CD4-positive, alpha-beta T cell treated with Interleukin-12 subunit alpha and Interleukin-12 subunit beta, for 1 hour (primary cell): ENCODE measurements at places on chromosomes 11 and 22.
A peak's percentile ranks its signal among the peaks of the same experiment; 100 is the strongest.

DNA sequence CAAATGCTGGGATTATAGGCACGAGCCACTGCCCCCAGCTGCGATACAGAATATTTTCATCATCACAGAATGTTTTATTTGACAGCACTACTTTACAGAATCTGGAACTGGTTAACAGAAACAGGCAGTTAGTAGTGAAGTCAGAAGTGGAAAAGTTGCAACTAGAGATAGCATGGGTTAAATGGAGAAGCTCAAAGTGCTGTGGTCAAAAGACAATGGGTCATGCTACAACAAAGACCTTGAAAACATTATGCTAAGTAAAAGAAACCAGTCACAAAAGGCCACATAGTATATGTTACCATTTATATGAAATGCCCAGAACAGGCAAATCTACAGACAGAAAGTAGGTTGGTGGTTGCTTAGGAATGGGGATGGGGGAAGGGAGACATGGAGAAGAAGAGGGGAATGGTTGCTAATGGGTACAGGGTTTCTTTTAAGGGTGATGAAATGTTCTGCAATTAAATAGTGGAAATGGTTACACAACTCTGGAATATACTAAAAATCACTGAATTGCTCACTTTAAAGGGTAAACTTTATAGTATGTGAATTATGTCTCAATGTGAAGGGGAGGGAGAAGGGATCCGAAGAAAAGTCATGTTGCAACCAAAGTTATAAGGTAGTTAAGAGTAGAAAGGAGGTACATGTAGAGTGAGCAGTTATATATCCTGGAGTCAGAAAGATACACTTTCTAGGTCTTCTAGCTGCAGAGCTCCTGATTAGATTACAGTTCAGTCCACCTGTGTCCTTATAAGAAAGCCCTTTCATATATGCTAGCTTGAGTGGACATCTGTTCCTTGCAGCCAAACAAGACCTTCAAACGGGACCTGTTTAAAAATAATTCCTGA is 46.3 kb upstream of the RAPSN start:
- DNase-seq = no peak

- DNase-seq = no peak
Measured at GRCh38 chr11:126158054-126158791, 53.2 kb downstream of the RPUSD4 start.

DNA sequence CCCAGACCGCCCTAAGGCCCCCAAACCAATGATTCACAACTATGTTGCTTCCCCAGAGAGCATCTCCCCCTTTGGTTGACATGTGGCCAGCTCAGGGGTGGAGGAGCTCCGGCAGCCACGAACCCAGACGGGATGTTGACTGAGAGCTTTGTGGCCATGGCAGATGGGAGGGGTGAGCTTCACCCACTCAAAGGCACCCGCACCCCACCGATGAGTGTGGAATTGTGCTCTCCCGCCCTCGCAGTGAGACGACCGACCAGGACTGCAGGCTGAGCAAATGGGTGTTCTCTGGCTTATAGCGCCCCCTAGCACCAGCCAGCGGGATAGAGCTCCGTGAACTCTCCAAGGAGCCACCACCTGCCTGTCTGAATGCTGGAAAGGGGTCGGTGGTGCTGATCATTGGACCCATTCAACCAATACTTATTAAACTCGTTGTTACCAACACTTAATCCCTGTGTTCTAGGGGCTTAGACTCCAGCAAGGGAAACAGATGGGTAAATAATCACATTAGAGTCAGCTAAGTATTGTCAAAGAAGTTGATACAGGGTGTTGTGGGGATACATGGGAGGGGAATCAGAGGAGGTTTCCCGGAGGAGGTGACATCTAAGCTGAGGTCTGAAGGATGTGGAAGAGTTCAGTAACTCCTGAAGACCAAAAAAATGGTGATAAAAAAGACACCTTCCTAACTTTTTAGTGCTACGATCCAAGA is 4.5 kb upstream of the TIMP3 start:
- DNase-seq = peak; percentile 46

GRCh38 chr22:25551396-25551795 is 13.1 kb upstream of the GRK3 start:
- no peak for DNase-seq

GRCh38 chr11:19946681-19947080 is 213.6 kb downstream of the DBX1 start:
- no peak for DNase-seq

DNA sequence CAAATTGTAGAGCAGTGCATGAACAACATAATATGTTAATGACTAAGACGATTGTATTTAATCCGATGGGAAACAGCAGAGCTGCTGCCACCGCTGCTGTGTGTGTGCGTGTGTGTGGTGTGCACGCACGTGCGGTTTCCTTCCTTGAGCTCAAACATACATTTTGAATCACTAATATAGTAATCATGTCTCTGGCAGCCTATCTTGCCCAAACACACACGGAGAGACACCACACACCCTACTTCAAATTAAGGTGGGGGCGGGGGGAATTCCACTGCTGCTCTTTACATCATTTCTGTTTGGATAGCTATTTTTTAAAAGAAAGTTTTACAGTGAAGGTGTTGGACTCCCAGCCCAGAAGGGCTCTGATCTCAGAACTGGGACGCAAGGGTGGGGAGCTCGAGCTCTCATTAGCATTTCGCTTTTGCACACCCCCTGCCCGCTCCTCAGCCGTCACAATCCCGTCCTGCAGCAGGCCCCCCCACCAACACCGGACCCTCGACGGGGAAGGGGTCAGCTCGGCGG is 651 bp upstream of the FAM83F start:
- peak; percentile 29 for DNase-seq

DNA sequence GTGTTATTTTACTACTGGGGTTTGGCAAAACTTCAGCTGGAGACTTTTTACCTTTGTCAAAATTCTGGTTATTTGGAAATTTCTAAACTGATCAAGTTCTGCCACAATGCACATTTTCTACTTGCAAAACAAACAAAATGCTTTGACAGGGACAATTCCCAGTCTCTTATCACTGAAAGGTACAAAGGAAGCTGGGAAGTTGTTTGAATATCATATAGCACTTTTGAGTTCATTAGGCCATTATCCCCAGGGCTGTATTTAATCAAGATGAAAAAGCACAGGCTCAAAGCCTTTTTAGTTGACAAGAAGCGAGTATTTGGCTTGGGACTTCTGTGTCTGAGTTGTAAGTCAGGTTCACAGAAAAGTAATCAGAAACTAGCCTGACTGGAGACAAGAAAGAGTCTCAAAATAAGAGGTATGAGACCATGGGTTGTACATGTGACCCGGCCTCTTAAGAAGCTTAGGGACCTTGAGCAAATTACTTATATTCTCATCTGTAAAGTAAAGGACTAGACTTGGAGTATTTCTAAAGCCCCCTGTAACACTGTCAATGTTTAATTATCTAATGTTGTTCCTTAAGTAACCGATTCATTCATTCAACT is 2.9 kb upstream of the HORMAD2 start:
- DNase-seq = no peak

- DNase-seq = no peak
Measured at GRCh38 chr11:94544646-94545263, 1.0 kb downstream of the FUT4 start.
